ENCODE measurements at places on chromosomes 13 and 19.

GRCh38 chr19:54644056-54644455 lies 13.8 kb downstream of the LILRB1 start:
- no peak for DNase-seq

GRCh38 chr19:12796146-12797071 lies 5.1 kb downstream of the JUNB start:
- DNase-seq, result no peak

DNA sequence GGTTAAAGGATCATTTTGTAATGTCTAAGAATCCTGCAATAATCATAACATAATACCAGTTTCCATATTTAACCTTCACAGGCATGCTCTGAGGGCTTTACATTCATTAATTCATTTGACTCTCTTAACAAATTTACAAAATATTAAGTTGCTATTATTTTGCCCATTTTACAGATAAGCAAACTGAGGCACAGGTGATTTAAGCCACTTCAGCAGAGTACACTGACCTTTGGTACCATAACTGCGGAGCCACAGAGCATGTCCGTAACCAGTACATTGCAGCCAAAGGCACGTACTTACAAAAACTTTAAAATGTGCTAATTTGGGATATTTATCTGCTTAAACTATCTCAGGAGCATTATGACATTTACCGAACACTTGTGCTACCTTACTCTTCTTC lies 169.4 kb upstream of the MYO16 start:
- no peak for DNase-seq

GRCh38 chr13:41694545-41695301 lies 237.4 kb downstream of the RGCC start:
- DNase-seq, result no peak

GRCh38 chr13:74111901-74112824 lies 22.0 kb downstream of the KLF12 start:
- no peak for DNase-seq

All from stimulated activated CD8-positive, alpha-beta memory T cell treated with anti-CD3 and anti-CD28 coated beads, Interleukin-7, amount 100 ng/mL, for 1 hour (primary cell).